Foreskin keratinocyte (primary cell): ENCODE measurements at places on chromosomes 7 and 10. TPM values are rescaled to one million over a fixed set of nuclear protein-coding genes. Genes with fewer than 3 reads are reported as not detected.
A peak's percentile ranks its signal among the peaks of the same experiment; 100 is the strongest.

- no peak for DNase-seq
These were observed 120.8 kb upstream of the RET start for GRCh38 chr10:42956045-42956444.

- DNase-seq = no peak
These were observed 852 bp downstream of the FOXI2 start for GRCh38 chr10:127737563-127738511.

FKBP6 gene
- not detected in 2 replicates for total RNA-seq

- peak; percentile 66 for DNase-seq
These were observed 32.5 kb upstream of the EPC1 start for GRCh38 chr10:32379318-32379949.

- DNase-seq = no peak
These were observed 137.6 kb downstream of the RNF133 start for GRCh38 chr7:122561326-122561725.

DNA sequence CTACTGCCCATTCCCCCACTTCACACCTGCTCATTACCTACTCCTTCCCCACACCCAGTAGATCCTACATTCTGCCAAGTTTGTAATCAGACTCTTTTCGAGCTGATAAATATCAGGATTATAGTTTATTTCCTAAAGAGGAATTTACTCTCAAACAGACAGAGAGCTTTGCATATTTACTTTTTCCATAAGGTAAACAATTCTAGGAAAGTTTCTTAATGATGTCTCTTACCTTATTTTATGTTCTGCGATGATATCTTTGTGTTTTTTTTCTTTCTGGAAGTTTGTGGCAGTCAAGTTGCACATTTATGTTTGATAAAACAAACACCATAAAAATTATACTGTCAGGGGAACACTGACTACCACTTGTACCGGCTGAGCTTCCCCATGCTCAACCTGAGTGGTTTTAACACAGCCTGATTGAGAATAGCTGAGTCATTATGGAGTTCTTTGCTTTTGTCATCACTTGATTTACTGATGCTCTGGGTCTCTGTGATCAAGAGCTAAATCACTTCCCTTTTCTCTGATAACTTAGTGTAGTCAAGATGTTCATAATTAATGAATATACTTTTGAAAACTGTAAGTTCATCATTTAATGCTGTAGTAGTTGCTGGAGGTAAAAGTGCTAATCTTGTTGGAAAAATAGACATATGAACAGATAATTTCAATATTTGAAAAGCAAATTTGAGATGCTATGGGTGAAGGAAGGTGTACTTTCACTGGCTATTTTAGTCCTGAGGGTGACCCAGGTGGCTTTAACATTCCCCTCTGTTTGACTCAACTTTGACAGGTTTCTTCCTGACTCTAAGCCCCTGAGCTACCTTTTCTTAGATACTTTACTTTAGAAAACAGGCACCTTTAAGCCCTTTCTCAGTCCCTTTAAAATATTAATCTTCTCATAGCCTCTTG, 1034.5 kb upstream of the LRRTM3 start:
- DNase-seq = peak; percentile 14

GRCh38 chr10:113751181-113751732, at the start of gene PLEKHS1:
PLEKHS1 (plus strand) TSS chr10:113751682; CDS start chr10:113755278, 3,596 bp downstream.
- DNase-seq = no peak

WNT8B gene
- not detected in 2 replicates for total RNA-seq

ANKRD30A gene
- not detected in 2 replicates for total RNA-seq

- DNase-seq = peak; percentile 56
These were observed 150.1 kb downstream of the PLPP4 start for GRCh38 chr10:120607016-120607709.

DNA sequence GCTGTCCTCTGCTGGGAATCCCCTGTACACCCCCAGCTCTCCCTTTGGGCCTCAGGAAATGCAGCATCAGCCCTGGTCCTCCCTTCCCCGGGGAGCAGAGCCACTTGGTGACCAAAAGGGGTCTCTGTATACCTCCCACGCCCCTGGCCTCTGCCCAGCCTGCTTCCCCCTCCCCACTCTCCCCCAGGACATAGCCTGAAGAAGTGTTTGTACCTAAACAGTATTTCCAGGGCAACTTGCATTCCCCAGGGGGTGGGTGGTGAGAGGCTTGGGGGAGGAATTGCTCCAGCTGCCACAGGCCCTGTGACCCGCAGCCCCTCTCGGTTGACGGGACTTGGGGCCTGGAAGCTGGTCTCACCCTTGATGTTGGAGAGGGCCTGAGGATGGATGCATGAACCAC, 39.3 kb downstream of the TMEM270 start:
- no peak for DNase-seq

GRCh38 chr7:25134358-25135010, 9.4 kb upstream of the CYCS start:
- DNase-seq = no peak

DNA sequence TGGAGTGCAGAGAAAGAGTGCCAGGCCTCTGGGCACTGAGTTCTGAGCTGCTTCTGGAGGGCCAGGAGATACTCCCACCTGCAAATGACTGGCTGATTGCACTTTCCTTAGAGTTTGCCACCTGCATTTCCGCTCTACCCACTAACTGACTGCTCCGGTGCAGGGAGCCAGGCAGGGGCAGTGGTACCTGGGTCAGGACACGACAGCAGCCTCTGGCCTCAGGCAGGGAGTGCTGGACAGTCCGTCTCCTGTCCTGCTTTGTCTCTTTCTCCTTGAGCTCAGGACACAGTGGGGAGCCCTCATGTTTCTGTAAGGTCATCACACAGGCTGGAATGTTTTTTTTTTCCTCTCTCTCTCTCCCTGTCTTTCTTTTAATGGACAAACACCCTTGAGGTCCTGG, 252.0 kb downstream of the DPP6 start:
- no peak for DNase-seq

- no peak for DNase-seq
These were observed 21.4 kb downstream of the SLF2 start for GRCh38 chr10:100934084-100934659.

DNA sequence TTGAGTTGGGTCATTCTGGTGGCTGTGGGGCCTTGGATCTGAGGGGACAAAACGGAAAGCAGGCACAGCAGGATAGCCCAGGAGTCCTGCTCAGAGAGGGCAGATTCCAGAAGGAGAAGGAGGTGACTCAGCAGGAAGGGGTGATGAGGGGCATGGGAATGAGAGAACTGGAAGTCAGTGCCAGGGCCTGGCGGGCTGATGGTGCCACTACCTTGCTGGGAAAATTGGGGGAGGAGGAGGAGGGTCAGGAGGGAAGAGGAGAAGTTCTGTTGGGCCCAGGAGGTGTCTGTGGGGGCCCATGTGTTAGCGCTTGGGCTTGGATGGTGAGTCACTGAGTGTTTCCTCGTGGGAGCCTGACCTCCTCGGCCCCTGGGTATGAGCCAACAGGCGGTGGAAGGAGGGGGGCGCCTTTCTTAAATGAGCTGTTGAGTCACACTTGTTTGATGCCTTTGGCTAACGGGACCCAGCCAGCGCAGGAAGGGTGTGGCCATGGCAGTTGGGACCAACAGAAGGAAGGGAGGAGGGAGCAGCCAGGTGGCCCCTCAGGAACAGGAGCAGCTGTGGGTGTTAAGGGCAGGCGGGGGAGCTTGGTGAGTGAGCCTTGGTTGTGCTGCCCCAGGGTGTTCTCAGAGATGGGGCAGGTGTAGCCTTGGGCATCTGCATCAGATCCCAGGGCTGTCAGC, 130.0 kb upstream of the BTBD16 start:
- peak; percentile 87 for DNase-seq

- DNase-seq = peak; percentile 45
These were observed 108.8 kb upstream of the PCLO start for GRCh38 chr7:83271212-83272099.

CACNA2D1 gene
- 1.6 and 2.3 TPM in 2 replicates for total RNA-seq

DNA sequence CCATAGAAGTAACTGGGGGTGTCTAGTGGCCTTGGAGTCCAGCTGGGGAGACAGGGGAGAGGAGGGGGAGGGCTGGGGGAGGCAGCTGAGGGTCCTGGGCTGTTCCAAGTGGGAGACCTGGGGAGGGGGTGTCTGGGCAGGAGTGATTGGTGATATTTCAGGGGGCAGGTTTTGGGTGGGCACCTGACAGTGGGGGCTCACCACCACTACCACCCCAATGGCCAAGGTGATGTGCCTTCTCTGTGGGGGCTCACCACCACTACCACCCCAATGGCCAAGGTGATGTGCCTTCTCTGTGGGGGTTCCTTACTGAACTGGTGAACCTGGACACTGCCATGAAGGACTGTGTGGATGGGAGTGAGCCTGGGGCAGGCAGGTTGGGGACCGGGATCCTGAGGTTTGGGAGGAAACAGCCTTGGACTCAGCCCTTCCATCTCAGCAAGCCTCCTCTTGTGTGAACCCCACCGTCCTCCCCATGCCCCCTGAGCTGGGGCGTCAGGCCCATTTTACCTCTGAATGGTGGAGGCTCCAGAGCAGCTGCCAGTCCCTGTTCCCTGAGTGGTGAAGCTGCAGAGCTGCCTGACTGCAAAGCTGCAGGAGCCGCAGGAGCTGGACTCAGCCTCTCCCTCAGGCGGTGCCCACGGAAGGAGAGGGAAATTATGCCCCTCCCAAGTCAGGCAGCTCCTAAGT, 50.6 kb upstream of the ZNF716 start:
- DNase-seq = no peak

- DNase-seq = no peak
These were observed 16.8 kb upstream of the PTPN12 start for GRCh38 chr7:77520261-77520660.

GRCh38 chr10:78382772-78383171, 349.1 kb downstream of the RPS24 start:
- no peak for DNase-seq

- DNase-seq = no peak
These were observed 132.7 kb downstream of the MDFIC start for GRCh38 chr7:115054478-115055065.

DNA sequence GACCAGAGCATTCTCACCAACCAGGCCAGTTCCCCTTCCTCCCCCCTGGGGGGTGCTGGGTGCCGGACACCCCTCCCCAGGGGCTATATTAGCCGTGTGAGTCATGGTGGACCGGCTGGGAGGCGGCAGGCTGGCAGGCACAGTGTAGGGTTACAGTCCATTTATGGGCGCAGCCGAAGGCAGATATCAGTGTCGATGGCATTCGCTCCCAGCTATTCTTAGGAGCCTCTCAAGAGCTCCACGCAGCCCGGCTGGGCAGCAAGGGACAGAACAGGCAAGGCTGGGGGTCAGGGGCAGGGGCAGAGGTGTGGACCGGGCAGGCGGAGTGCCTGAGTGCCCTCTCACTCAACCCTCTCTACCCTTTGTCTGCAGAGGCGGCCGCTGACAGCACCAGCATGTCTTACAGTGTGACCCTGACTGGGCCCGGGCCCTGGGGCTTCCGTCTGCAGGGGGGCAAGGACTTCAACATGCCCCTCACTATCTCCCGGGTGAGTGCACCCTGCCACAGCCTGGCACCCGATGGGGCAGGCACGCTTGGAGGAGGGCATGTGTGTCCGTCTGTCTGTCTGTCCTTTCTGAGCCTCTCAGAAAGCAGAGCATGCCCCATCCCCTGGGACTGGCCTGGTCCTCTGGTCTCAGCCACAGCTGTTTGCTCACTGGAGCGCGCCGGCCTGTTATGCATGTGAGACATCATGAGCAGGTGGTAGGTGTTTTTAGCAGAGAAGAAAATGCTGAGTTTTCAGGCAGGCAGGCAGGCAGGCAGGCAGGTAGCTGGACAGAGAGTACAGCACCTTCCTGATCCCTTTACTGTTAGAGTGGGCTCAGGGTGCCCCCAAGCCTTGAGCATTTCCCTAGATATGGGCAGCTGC, at the start of gene LDB3:
TSS of gene LDB3 (plus strand) at position 215 of the 869 bp plus-strand sequence. CDS start at position 396, 181 bp downstream.
- DNase-seq = no peak

GRCh38 chr10:96466-96865, 38.8 kb upstream of the ZMYND11 start:
- no peak for DNase-seq
